Erythroblast (primary cell): ENCODE measurements at places on chromosomes 2 and 18.

DNA sequence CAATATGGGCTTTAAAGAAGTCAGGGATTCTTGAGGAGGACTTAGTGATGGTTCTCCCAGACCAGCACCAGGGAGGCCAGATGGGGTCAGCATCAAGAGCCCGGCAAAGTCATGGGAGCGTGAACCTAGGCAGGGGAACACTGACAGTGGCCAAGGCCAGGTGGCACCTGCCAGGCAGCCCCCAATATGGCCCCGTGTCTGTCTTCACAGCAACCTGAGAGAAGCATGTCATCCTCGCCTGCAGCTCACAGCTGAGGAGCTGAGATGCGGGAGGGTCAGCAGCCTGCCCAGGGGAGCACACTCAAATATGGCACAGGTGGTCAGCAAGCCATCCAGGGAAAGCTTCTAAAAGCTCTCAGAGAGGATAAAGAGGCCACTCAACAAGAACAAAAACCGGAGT, 105.7 kb upstream of the GPC1 start:
- no peak for DNase-seq

- no peak for DNase-seq
Observed at GRCh38 chr18:63192126-63192884, 127.3 kb downstream of the BCL2 start.

DNA sequence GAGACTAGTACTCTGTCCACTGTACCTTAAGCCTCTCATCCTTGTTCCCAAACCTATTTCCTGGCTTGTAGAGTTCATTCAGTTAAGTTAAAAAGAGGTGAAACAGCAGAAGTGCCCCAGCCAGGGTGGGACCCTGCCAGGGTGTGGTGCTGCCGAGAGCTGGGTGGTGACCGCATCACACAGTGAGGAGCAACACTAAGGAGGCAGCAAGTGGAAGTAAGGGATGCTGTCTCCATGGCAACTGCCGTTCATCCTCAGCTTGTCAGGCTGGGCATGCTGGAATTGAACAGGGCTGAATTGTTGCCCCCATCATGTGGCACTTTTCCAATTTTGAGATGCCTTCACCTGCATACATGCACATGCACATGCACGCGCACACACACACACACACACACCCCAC, 77.0 kb downstream of the VSNL1 start:
- no peak for DNase-seq

GRCh38 chr2:151522556-151522955, 112.9 kb downstream of the RIF1 start:
- no peak for DNase-seq

GRCh38 chr2:226057914-226058313, 658.4 kb downstream of the NYAP2 start:
- DNase-seq = no peak

DNA sequence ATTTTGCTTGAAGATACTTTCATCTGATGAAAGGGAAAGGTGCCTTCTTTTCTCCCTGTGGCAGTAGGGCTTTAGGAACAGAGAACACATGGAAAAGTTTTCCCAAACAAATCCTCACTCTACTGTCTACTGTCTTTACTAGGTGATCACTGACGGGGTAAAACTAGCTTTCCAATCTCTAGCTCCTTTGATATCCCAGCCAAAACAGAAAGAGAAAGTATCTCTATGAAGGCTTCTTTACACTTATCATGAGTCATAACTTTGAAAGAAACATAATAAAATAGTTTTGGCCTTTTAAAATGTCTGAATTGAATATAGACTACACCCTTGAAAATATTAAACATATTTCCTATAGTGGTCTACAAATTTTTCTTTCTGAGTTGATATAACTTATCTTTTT, 214.5 kb downstream of the DSEL start:
- no peak for DNase-seq

DNA sequence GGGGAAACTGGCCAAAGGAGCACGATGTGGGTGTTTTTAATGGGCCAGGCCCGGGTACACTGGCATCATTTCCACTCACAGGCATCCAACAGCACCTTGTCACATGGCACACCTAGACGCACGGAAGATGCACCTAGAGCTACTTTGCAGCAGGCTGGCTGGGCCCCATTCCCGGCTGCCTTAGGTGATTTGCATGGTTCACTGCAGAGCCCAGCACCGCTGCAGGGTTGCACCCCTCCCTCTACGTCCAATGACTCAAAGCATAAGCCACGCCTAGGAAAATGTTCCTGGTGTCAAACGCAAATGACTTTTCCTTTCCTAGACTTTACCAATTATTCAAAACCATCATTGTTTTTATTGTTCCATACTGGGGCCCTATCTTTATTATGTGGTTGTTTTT, 222.9 kb downstream of the EIPR1 start:
- DNase-seq = no peak

- no peak for DNase-seq
Observed at GRCh38 chr2:224099861-224100643, 61.0 kb upstream of the SERPINE2 start.

GRCh38 chr2:54867457-54867856, 144.0 kb downstream of the EML6 start:
- no peak for DNase-seq

GRCh38 chr2:28036307-28036706, 145.8 kb downstream of the BABAM2 start:
- DNase-seq = no peak

GRCh38 chr2:237097911-237098702, 12.4 kb downstream of the COPS8 start:
- DNase-seq = no peak

- DNase-seq = no peak
Observed at GRCh38 chr2:101733257-101733993, 35.9 kb downstream of the MAP4K4 start.
